ENCODE measurements at places on chromosomes 5 and 9. TPM values are rescaled to one million over a fixed set of nuclear protein-coding genes. Genes with fewer than 3 reads are reported as not detected.

The DNAH5 gene
- 0.08 TPM for total RNA-seq

The ATP6V0E1 gene
- total RNA-seq = 193 TPM

DNA sequence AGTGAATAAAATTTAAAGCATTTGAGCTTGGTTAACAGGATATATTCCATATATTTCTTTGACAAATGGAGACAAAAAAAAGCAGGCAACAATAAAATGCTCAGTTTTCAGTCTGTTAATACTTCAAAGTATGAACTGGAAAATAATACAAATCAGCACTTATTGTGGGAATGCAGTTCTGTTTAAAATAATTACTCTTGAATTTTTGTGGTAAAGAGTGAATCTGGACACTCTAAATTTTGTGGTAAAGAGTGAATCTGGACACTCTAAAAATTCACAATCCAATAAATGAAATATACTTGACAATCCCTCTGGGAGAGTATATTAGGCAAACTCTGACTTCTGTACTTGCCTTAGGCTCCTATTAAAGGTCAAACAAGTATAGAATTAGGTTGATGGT lies 141.9 kb upstream of the RASA1 start:
- no peak for DNase-seq

- DNase-seq = no peak
Measured at GRCh38 chr5:88745093-88745696, 137.8 kb downstream of the MEF2C start.

The FAM114A2 gene
- 11.1 TPM for total RNA-seq

GRCh38 chr9:75953218-75953617 lies 62.7 kb downstream of the PCSK5 start:
- DNase-seq = no peak

DNA sequence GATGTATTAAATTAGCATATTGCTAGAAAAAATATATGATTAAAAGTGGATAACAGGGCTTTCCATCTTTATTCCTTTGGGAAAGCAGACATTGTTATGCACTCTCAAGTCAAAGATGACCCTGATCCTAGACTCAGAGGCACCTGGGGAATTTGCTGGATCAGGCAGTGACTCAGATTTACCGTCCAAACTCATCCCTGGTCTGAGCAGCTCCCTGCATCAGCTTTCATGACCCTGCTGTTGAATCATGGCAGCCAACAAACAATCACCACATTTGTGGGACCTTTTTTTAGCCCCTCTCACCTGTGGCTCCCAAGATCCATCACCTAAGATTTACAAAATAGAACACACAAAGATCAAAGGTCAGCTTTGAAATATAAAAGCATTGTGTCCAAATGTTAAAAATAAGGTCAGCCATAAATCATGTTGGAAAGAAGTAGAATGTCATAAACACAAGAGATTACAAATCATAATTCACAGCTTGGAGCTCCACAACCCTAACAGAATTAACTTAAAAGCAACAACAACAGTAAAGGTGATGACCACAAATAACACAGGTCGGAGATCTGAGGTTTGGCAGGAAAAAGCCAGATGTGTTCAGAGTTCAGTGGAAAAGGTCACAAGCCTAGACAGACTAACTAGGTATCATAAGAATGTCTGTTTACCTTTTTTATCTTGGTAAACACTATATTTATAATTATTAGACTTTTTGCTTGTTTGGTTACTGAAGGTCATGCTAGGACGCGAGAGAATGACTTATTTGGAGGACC lies 55.5 kb downstream of the ZFAND5 start:
- DNase-seq = no peak

The SYK gene
- 6.3 TPM for total RNA-seq

The KIF2A gene
- total RNA-seq = 16.3 TPM

DNA sequence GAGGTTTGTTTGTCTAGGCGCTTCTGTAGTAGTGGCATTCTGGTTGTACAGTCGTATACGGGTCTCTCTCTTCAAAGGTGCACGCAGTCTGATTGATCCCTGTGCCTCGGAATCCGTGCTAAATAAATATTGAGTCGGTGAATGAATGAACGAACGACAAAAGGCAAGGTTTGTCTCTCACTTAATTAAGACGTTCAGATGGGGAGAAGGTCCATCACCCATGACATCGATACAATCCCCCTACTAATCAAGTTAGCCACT lies 500 bp upstream of the CREBRF start:
- no peak for DNase-seq

DNA sequence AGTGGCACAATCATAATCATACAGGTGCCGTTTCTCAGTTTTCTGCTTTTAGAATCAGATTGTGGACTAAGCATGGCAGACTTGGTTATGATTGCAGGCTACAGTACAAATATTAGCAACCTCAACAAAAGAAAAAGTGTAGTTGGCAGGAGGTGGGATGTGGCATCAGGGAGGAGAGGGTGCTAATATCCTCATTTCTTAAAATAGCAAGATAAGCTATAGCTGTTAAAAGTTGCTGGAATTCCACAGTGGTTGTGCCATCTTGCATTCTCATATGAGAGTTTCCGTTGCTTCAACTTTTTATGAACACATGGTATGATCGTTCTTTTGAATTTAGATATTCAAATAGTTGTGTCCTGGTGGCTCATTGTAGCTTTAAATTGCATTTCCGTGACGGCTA lies 21.4 kb downstream of the PIP5K1B start:
- no peak for DNase-seq

DNA sequence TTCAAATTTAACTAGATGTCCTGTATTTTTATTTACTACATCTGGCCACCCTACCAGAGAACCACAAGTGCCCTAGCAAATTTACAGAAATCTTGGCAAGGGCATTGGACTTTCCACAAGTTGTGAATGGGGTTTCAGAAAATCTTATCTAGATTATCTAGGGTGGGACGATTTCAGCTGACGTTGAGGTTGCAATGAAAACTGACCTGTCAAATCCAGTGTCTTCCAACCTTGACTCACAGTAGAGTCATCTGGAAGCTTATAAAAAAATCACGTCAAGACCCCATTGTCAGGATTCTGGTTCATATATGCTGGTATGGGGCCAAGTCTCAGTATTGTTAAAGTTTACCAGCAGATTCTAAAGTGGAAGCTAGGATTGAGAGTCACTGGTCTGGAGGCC lies 109.6 kb upstream of the ACTBL2 start:
- DNase-seq = no peak

DNA sequence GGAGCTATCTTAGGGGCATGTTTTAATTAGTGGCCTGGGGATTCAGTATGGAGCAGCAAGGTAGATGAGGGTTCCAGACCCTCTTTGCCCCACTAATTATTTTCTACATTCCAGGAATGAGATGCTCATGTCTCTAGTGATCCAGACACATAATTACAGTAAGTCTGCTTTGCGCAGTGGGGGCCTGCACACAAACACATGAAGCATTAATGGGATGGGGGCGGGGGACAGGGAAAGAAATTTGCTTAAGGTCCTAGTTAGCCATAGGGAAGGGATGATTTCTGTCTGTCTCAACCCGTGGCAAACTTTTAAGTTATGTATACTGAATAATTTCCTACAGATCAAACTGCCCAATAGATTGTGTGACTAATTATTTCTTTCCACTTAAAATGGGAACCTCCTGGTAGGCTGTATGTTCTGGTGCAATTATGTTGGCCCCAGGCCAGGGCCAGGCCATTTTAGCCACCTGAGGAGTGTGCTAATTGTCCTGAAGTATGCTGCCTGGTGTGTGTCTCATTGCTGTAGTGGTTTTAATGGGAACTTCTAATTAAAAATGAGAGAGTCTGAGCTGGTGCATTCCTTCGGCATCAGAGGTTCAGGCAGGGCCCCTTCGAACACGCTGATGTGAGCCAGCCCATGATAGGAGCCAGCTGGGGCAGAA lies 134.4 kb downstream of the PTTG1 start:
- DNase-seq = no peak

GRCh38 chr5:1363581-1363980 lies 18.7 kb upstream of the CLPTM1L start:
- DNase-seq = no peak

GRCh38 chr5:31116466-31117031 lies 76.9 kb upstream of the CDH6 start:
- DNase-seq = no peak

GRCh38 chr5:60505373-60506171 lies 194.4 kb downstream of the DEPDC1B start:
- DNase-seq = no peak

GRCh38 chr5:129653442-129653841 lies 94.5 kb upstream of the MINAR2 start:
- DNase-seq = no peak

The PDGFRB gene
- 68.7 TPM for total RNA-seq

DNA sequence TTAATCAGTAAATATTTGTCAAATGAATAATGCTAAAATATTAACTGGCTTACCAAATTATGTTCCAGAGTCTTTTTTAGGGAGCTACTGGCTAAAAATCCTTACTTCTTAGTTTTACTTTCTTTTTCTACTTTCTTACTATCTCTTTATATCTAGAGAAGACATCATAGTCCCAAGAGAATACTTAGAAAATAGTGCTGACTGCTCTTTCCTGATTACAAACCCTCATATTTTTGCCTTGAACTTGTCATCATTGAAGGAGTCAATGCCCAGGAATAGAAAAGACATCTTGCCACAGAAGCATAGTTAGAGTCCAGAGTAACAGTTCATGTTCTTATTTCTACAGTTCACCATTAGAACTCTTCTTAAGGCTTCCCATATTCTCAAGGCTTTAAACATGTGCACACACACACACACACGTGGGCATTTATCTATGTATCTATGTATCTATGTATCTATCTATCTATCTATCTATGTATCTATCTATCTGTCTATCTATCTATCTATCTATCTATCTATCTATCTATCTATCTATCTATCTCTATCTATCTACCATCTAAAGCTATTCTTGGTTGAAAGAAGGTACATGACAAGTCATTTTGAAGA lies 654.3 kb downstream of the ANXA1 start:
- DNase-seq = no peak

The NR2F1-AS1 gene
- 11.0 TPM for total RNA-seq

Data from right atrium auricular region (tissue), 2 donors.